Germinal center (tissue), 1 donor: ENCODE measurements at places on chromosomes 16 and 17.

DNA sequence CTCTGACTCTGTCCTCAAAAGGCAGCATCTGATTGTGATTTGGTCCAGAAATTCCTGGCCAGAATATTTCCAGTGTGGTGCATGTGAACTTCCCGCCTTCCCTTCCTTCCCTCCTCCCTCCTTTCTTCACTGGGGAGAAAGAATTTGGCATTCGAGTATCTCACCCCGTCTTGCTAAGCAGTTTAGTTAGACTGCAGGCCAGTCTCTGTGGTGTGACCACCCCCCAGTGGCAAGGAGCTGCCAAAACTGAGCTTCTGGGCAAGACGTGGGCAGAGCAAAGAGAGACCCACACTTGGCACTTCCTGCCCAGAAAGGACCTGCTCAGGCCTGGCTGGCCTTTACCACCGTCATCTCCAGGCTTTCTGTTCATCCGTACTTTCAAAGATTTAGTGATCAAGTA, 36.4 kb downstream of the SNX20 start:
- DNase-seq, result no peak

DNA sequence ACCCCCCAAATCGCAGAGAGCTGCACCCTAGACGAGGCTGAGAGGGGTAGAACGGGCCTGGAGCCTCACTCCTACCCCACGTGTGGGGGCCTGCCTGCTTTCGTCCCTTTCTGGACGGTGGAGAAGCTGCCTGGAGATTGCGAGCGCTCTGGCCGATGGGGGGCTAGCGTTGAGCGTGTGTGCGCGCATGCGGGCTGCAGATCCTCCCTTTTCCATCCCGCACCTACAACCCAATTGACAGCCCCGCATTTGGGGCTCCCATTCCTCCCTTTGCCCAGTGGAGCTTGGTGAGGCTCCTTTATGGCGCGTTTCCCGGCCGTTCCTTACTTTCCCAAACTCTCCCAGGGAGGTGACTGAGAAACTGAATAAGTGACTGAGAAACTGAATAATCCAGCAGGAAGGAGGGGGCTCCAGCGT, 907 bp upstream of the ESRP2 start:
- peak; percentile 50 for DNase-seq

DNA sequence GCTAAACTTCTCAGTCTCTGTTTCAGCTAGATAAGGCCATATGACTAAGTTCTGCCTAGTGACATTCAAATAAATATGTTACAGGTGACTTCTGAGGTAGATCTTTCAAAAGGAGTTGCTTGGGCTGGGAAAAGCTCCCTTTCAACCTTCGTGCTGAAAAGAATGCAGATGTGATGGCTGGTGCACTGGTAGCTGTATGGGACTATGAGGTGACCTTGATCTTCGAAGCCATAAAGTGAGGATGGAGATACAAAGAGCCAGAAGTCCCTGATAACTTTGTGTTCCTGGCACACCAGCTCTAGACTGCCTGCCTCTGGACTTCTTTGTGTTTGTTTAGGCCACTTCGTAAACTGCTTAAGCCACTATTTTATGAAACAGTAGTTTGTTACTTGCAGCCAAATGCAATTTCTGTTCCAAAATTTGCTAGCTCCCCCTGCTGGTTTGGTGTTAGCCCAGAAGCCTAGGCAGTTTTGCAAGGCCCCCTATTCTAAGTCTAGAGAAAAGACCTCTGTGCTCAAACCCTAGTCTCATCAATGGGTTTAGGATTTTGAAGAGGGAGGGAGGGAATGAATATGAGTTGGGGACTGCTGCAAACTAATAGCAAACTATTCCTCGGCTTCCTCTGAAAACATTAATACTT, 23.3 kb upstream of the ERCC4 start:
- no peak for DNase-seq

DNA sequence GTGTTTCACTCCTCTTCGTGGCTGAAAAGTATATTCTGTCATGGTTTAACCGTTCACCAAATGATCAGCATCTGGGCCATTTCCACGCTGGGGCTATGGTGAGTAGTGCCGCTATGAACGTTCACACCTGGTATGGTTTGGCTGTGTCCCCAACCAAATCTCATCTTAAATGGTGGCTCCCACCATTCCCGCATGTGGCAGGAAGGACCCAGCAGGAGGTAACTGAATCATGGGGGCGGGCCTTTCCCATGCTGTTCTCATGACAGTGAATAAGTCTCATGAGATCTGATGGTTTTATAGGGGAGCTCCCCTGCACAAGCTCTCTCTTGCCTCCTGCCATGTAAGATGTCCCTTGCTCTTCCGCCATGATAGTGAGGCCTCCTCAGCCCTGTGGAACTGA, 45.7 kb upstream of the ZNF469 start:
- no peak for DNase-seq

GRCh38 chr17:59378675-59379074, 47.2 kb downstream of the YPEL2 start:
- DNase-seq, result no peak

- peak; percentile 69 for DNase-seq
These were observed 17.9 kb downstream of the UTP4 start for GRCh38 chr16:69150146-69150865.

- no peak for DNase-seq
These were observed 58.3 kb downstream of the TNRC6C start for GRCh38 chr17:78016852-78017251.

DNA sequence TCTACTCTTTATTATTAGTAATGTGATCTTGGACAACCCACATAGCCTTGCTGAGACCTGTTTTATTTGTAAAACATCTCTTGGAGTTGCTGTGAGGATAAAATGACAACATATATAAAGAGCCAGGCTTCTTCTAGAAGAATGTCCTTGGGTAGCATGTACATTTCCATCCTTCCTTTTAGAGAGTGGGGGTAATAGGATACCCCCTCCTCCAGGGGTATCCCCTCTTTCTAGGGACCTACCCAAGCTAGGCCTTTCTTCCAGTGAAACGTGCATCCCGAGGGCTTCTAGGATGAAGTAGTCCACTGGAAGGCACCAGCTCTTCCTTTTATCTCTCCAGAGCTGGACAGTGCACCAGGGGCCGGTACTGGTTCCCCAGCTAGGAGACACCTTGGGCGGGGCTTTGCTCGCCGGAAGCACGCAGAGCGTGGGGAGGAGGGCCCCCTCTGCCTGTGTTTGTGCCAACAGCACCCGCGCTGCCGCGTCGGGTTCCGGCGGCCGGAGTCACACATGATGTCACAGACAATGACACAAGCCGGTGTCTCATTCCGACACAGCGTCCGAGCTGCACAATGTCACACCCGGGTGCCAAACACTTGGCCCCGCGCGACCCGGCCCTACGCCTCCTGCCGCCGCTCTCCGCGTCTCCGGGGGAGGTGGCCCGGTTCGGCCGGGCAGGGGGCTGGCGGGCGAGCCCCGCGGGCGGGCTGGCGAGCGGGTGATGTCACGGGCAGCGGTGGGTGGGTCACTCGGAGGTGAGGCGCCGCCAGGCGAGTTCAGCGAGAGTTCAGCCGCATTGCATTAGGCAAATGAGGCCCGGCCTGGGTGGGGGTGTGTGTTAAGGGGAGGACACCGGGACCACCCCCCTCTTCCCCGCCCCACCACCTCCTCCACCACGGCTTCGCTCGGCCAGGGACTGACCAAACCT, 23.4 kb downstream of the GJD3 start:
- DNase-seq, result peak; percentile 86

DNA sequence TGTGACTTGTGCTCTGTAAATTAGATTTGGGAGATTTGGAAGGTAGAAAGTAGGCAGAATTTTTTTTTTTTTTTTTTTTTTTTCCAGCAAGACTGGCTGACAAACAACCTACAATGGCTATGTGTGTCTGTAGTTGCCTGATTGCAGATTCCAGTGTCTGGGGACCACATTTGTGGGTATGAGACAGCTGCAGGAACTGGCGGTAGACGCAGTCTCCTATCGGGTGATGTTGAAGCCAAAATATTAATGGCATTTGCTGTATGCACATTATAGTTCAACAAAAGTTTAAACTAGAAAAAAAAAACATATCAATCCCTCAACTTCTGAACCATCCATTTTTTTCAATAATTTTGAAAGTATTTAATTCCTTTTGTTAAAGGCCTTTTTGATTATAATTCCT, 665.2 kb downstream of the TOX3 start:
- no peak for DNase-seq
